ENCODE measurements at places on chromosomes 7 and 10.
A peak's percentile ranks its signal among the peaks of the same experiment; 100 is the strongest.

GRCh38 chr7:8436965-8437364 is 3.6 kb downstream of the NXPH1 start:
- no peak for DNase-seq

GRCh38 chr7:25296086-25296485 is 67.8 kb upstream of the NPVF start:
- DNase-seq, result no peak

DNA sequence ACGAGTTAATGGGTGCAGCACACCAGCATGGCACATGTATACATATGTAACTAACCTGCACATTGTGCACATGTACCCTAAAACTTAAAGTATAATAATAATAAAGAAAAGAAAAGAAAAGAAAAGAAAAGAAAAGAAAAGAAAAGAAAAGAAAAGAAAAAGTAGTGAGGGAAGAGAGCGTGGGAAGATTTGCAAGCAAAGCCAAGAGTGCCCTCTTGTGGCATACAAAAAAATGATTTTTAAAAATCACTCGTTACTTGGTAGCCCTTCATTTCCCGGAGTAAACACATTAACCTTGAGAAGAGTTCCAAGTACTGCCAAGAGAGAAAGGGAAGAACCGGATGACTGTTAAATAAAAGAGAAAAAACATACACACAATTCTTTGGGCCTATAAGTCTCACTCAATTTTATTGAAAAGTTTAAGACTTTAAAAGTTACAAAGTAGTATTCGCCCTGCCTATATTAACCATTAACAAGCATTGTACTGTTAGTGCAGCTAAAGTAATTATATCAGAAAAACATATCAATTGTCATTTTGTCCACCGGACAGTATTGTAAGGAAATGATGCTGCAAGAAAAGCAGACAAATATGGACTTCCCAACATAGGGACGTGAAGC is 6.2 kb upstream of the CH25H start:
- peak; percentile 32 for DNase-seq

GRCh38 chr10:46557319-46558121 is 1.1 kb upstream of the GPRIN2 start:
- no peak for DNase-seq

DNA sequence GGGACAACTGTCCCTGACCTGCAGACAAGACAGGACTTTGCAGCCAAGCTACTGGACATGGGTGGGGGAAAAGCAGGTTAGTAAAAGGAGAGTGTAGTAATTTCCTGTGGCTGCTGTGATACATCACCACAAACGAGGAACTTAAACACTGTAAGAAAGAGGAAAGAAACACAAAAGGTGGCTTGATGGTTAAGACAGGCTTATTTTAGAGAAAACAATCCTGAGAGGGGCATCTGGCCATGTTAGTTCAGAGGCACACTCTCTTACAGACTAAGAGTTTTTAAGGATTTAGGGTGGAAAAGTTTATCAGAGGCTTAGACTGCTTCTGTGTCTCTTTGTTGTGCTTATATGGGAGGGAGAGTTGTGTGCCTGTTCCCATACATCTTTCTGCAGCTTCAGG is 667.0 kb downstream of the TYW1 start:
- DNase-seq, result no peak

DNA sequence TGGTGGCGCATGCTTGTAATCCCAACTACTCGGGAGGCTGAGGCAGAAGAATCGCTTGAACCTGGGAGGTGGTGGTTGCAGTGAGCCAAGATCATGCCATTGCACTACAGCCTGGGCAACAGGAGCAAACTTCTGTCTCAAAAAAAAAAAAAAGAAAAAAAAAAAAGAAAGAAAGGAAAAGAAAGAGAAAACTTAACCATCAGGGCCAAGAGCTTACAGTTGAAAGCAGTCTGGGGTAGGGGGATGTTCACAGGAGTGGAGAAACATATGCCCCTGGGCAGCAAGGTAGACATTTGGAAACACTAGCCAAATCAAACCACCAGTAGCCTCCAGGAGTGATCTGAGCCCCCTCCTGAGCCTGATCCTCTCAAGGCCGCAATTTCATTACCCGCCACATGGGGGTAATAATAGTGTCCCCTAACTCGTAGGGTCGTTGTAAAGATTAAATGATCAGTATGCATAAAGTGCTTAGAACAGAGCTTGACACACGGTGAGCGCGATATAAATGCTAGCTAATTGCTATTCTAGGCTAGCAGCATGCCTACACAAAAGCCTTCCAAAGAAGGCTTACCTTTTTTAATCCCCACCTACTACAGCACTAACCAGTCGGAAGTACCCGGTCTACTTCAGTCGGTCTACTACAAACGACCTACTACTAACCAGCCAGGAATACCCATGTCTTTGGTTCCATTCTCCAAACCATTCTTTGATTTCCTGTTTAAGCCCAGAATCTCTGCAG is 274.3 kb upstream of the NEBL start:
- no peak for DNase-seq

DNA sequence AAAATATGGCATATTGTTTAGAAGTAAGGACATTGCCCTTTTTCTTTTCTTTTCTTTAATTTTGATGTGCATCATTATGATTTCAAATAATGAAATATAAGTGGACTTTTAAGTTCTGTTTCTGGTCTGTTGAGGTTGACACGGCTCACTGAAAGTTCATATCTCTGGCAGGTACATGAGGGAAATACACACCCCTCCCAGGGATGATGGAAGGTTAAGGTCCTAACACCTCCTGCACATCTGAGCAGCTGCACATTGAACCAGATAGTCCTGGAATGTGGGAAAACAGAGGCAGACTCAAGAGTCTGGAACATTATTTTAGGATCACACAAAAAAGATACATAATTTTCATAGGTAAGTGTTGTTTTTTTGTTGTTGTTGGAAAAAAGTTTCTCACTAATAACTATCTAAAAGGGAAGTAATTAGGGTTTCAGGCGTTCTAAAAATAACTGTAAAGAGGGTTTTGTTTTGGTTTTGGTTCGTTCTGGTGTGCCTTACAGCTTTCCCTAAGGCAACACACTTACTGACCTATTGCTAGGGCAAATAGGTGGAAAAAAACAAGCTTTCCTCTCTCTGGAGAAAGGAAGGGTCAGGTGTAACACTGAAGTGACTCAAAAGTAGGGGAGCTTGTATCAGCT is 201.2 kb upstream of the PRKCQ start:
- no peak for DNase-seq

DNA sequence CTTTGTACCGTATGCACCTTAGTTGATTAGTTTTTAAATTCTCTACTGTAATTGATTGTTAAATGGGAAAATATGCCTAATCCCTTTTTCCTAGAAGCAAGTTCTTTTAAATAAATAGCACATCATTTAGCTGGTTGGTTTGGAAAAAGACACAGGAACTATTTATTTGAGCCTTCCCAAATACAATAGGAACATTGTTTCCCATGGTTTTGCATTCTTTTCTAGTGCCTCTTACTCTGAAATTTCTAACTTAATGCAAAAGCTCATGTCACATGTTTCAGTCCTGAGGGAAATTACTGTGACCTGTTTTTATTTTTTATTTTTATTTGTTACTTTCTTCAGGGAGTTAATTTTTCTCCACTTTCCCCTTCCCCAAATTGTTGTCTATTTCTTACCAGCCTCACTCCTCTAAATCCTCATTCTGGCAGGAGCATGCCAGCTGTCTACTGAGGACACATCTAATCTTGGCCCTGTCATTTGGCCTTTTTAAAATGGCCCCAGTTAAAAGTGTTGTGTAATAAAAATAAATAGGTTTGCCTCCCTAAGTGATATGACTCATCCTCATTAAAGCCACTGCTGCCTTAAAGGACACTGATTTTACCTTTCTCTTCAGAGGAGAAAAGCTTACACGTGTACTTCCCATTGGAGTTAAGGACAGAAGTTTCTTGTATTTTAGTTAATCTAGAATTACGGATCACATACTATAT is 94.5 kb downstream of the PPP1R3A start:
- no peak for DNase-seq

- no peak for DNase-seq
These were observed 34.1 kb downstream of the MTERF1 start for GRCh38 chr7:91846436-91846835.

- no peak for DNase-seq
These were observed 29.9 kb downstream of the DPCD start for GRCh38 chr10:101617824-101618568.

GRCh38 chr7:155228894-155229293 is 68.8 kb upstream of the INSIG1 start:
- DNase-seq, result no peak

GRCh38 chr7:11934796-11935195 is 102.8 kb upstream of the THSD7A start:
- no peak for DNase-seq

- no peak for DNase-seq
These were observed 24.5 kb downstream of the TMEM120A start for GRCh38 chr7:75969704-75970498.

DNA sequence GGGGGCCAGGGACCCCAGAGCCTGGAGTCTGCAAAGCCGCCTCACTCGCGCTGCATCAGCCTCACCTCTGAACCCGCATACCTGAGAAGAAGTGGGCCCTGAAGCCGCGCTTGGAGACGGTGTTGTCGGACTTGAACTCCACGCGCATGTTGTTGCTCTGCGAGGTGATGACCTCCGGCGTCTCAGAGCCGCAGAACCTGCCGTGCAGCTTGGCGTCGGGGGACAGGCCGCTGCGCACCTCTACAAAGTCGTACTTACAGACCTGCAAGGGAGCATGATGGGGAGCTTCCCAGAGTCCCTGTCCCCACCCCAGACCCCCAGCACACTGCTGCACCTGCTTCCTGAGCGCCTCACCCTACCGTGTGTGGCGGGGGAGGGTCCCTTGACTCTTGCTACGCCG is 25.7 kb upstream of the OPALIN start:
- no peak for DNase-seq

DNA sequence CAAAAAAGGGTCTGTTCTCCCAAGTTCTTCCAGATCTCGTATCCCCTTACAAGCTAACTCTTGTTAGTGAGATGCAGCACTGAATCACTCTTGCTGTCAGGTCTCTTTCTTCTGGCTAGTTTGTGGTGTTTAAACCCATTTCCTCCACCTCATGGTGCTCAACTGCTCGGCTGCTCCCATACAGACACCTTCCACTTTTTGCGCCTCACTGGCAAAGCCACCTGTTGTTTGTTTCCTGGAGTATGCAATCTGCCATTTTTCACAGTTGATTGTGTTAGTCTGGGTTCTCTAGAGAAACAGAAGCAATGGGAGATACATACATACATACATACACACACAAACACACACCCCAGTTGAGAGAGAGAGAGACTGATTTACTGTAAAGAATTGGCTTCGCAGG is 124.4 kb upstream of the SP8 start:
- no peak for DNase-seq

DNA sequence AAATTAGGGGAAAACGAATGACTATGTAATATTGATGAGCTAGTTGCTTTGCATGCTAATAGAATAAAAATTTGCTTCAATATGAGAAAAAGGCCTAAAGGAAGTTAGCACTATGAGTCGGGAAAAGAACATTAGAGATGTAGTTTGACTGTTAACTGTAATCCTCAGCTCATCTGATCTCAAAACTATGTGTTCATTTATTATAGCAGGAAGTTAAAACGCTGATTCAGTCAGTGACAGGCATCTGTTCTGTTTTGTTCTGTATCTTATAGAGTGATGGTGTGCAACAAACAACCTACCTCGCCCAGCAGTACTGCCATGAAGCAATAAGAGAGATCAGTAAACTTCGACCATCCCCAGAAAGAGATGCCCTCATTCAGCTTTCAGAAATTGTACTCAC is 48.6 kb downstream of the PDSS1 start:
- DNase-seq, result no peak

- no peak for DNase-seq
These were observed 29.0 kb downstream of the IQCE start for GRCh38 chr7:2587778-2588177.

- no peak for DNase-seq
These were observed 343 bp upstream of the C10orf71 start for GRCh38 chr10:49298671-49298982.

DNA sequence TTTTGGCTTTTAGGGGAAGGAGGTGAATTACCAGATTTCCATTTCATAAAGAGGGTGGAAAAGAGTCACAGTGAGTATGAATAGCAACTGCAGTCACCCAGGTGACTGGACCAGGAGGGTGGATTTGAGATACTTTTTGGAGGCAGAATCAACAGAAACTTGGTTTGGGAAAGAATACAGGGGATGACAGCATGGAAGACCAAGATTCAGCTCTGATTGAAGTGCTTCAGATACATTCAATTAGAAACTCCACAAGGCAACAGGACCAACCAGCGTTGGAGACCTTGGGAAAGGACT is 83.0 kb downstream of the SGMS1 start:
- no peak for DNase-seq

DNA sequence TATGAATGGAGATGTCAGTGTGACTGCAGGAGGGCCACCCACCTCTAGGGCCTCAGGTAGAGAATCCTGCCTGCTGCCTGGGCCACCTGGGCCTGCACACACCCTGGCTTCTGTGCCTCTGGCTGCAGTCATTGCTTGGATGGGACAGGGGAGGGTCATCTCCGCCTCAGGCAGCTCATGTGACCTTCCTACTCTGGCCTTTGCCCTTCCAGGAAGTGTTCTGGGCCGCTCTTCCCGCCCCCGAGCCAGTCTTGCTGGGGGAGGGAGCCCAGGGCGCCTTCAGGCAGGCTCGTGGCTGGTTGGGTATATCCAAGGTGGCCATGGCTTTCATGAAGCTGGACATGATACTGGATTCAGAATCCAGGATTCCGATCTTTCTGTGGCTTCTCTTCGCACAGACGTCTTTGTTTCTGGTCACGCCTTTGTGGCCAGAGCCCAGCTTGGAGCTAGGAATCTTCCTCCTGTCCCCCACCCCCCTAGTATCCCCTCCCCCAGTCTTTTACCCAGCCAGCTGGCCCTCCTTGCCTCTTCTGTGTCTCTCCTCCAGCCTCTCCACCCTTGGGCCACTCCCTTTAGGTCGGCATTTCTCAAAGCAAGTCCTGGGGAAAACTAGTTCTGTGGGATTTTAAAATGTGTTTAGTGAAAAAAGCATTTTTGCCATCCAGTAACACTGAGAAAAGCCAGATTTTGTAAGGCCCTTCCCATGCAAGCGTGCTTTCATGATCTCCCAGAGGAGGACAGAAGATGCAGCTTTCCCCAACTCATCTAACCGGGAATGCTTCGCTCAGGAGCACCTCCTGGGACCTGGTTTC is 119.6 kb downstream of the ZMIZ1 start:
- no peak for DNase-seq

GRCh38 chr7:45140827-45141226 is 16.8 kb upstream of the RAMP3 start:
- no peak for DNase-seq

GRCh38 chr10:15316871-15317464 is 54.1 kb downstream of the FAM171A1 start:
- no peak for DNase-seq

DNA sequence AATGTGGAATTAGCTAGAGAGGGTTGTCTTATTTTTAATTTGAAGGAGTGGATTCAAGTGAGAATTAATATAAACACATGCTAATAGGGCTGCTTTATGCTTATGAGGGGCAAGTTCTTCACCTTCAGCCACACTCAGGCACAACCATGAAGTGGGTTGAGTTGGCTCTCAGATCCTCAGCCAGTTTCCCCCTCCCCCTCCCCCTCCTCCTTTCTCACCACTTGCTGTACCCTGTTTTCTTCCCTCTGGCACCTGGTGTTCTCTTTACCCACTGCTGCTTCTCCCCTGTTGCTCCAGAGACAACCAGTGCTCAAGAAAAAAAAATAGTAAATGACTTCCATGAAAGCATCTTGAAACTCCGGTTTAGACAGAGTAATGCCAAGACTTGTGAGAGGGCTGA is 1083.3 kb downstream of the CNTNAP2 start:
- DNase-seq, result no peak

- no peak for DNase-seq
These were observed 111.9 kb downstream of the GRID1 start for GRCh38 chr10:86254526-86255174.
